ENCODE measurements at places on chromosomes 2 and 18. TPM values are rescaled to one million over a fixed set of nuclear protein-coding genes. Genes with fewer than 3 reads are reported as not detected.
A peak's percentile ranks its signal among the peaks of the same experiment; 100 is the strongest.

The FBXO15 gene
- polyA plus RNA-seq, result 1.3 TPM

The MC2R gene
- not detected for polyA plus RNA-seq

The SAG gene
- polyA plus RNA-seq, result not detected

The MEP1B gene
- polyA plus RNA-seq, result not detected

The SERPINB2 gene
- not detected for polyA plus RNA-seq

DNA sequence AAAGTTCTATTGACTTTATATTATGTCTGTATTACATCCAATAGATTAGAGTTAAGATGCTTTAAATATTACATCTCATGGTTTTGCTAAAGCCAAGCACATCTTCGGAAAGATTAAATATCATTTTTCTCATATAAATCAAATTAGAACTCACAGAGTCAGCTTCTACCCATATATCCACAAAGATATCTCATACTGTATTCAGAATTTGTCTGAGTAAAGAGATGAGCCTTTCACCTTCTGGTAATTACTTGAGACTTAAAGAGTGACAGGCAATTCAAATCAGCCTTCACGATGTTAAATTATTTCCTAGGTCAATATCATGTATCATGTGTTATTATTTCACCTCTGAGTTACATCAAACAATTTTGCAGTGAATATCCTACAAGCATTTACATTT, 13.0 kb downstream of the CCDC178 start:
- DNase-seq, result no peak

DNA sequence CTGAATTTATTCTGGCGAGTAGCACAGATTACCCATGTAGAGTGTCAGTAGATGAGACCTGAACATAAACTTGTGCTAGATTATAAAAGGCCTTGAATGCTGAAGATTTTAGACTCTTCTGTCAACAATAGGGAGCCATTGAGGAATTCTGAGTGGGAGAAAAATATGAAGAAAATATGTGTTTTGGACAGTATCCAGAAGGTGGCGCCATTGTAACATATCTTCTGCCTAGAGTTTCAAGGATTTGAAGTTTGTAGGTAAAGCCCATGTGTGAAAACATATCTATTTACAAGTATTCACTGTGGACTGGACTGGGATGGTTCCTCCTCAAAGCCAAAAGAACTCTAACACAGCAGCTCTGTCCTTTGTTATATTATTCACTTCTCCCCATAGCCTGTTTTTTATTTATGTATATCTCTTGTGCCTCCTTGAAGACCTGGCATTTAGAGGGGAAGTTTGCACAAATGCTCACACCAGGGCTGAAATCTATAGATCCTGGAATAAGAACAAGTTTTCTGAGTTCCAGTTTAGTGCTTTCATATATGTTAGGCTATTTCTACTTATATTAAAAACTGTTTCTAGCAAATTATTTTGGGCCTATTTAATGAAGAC, 124.9 kb downstream of the RDH14 start:
- DNase-seq, result peak; percentile 5

GRCh38 chr2:70454936-70455544, 98.6 kb downstream of the TGFA start:
- DNase-seq, result no peak

DNA sequence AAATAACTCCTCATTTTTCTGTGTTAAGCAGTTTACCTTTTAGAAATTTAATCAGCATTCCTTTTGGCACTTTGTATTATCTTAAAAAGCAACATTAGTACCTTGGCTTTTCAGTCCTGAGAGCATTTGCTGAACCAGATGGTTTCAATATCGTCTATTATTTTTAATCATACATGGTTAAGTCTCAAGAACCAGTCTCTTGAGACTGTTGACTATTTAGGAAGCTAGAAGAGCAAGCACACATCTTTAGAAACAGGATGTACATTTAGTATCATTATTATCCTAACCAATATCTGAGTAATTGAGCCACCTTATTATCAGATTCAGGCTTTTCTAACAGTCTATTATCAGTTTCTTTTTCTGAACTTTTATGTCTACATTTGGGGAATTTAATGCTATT, 28.2 kb upstream of the ZEB2 start:
- DNase-seq, result no peak

DNA sequence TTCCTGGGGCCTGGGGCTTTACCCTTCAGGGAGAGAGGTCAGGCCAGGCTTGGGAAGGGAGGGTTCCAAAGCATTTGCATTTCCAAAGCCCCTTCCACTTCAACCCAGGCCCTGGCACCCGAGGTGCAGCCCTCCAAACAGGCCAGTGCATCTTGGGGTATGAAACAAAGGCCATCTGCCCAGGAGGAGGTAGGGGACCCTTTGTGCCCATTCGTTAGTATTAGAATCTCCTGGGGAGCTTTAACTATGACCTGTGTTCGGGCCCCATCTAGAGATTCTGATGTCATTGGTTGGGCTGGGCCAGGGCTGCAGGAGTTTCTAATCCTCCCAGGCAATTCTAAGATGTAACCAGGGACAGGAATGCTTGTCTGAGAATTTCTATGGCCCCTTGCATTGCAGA, 73.6 kb downstream of the CIB4 start:
- no peak for DNase-seq

DNA sequence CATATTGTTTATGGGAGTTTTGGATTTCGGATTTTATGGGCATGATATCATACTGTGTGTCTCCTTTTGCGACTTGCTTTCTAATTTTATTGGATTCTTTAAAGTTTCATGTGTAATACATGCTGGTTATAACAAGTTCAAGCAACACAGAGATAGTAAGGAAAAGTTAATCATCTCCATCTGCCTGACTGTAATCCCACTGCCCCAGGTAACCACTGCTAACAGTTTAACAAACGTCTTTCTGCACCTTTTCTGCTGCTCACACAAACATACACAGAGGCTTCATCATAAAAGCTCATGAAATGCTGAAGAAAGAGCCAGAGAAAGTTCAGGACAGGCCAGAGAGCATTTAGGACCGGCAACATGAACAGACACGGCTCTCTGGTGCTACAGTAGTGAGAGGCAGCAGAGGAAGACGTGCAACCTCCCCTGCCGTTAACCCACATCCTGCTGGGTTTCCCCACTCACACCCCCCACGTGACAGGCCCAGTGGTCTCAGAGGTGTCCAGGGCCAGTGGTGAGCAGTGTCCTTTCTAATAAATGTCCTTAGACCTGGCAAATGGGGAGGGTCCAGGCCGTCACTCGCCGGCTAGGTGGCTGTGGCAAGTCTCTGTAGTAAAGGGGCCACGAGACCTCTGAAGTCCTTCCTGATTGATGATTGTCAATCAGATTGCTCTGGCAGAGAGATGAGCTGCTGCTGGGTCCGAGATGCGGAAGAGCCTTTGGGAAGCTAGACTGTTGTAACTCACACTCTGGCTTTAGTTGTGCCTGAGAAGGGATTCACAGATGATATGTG, 43.0 kb upstream of the SLC1A4 start:
- DNase-seq, result peak; percentile 42
